ENCODE measurements at places on chromosomes 5 and 9. TPM values are rescaled to one million over a fixed set of nuclear protein-coding genes. Genes with fewer than 3 reads are reported as not detected.

- DNase-seq: no peak
Observed at GRCh38 chr9:36729906-36730305, 157.2 kb downstream of the MELK start.

DNA sequence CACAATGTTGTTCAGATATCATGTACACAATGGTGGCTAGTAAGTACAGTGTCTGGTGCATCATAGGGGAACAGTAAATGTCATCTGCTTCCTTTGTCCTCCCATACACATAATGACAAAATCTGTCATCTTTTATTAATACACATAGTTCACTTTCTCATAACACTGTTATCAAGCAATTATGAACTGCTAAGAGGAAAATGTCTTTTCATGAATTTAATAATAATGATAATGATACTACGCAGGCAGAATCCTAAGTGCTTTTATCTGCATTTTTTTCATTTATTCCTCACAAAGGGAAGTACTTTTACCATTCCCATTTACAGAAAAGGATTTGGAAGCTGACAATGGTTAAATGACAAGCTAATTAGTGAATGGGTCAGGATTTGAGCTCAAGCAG is 35.7 kb downstream of the DPYSL3 start:
- DNase-seq: no peak

- no peak for DNase-seq
Observed at GRCh38 chr5:34587355-34588241, 68.5 kb upstream of the RAI14 start.

DNA sequence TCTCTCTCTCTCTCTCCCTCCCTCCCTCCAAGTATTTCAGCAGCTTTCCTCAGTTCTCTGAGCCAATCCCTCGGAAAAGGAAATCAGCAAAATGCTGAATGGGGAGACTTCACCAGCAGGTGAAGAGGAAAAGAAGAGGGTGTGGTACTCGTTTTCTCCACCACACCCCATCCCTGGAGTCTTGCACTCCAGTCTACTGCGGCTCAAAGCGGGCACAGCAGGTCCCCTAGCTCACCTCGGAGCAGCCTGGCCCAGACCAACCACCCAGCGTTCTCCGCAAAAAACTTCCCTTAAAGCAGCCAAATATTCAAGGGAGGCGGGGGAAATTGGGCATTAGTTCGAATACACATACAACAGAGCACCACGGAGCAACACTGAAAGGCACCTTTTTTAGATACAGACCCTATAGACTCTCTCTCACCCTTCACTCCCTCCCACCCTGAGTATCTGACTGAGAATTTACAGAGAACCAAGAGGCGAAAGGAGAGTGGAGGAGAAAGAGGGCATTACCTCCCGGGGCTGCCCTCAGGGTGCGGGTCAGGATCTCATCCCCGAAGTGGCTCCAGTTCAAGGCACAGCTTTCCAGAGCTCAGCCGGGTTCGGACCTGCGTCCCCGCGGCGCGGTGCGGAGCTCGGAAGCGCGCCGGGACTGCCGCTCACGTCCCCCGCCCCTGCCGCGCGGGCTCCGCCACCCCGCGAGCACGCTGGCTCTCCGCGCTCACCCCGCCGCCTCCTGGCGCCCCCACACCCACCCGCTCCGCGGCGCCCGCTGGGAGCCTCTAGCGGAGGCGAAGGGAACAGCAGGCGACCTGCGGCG is 1638.5 kb upstream of the C9orf72 start:
- peak; percentile 25 for DNase-seq

- DNase-seq: no peak
Observed at GRCh38 chr5:156128026-156128425, 198.9 kb upstream of the SGCD start.

DNA sequence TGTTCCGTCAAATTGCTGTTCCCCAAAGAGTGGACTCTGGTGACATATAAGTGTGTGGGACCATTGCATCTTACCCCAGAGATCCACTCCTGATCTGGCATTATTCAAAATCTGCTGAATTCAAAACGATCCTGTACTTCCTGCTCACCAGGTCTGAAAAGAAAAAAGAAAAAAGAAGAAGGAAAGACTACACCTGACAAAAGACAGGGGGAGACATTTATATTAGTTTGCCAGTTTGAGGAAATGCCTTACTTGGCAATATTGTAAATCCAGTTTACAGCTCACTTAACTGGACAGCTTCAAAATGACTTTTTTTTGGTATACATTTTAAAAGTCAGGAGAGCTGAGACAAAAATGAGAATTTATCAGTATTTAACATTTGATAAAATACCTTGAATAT is 15.0 kb upstream of the GRHPR start:
- no peak for DNase-seq

DNA sequence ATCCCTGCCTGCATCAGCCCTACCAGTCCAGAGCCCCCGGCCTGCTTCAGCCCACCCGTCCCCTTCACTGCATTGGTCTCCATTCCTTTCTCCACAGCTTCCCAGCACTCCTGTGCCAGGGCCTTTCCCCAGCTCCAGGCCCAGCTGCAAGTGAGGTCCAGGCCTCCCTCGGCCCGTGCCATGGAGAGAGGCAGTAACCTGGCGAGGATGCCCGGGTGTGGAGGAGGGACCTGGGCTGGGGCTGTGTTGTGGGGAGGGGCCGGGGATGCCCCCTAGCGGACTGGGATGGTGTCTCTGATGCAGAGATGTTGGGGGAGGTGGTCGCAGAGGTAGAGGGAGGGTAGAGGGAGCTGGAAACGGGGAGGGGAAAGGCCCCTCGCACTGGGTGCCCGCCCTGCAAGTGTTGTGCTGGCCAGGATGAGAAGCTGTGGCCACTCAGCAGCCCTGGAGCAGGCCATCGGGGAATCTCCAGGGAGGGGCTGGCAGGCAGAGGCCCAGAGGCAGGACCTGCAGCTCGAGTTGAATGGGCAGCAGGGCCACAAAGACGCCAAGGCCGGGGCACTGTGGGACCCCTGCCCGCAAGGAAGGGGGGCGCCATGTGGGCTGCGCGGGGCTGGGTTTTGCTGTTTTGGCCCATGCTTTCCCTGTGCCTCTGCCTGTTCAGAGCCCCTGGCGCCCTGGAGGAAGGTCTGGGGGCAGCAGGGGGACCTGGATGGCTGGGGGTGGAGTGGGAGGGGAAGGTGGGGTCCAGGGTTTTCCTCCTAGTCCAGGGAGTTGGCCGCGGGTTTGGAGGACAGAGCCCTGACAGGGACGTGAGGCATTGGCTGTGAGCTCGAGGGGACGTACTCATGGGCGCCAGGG is 26.0 kb upstream of the NKD2 start:
- DNase-seq: no peak

GRCh38 chr9:14824481-14824880 is 85.7 kb downstream of the FREM1 start:
- no peak for DNase-seq

GRCh38 chr5:178994580-178995340 is at the start of gene GRM6:
TSS of gene GRM6 (minus strand) at chr5:178995320. CDS start at chr5:178994944, 376 bp downstream.
- DNase-seq: no peak

DNA sequence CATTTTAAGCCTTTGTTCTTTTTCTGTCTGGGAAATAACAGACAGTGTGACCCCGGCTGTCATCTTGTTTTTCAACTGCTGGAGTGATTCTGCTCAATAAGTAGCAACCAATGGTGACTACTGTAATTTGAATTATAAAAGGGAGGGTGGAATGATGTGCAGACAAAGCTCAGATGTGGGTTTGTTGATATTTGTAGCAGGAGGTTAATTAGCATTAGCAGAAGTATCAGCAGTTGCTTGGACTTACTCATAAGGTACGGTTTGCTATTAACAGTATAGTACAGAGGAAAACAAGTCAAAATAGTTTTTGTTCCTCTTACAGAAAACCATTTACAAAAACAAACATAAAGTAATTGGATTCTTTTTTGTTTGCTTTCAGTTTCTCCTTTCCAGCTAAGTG is 140.4 kb downstream of the TUSC1 start:
- no peak for DNase-seq

DNA sequence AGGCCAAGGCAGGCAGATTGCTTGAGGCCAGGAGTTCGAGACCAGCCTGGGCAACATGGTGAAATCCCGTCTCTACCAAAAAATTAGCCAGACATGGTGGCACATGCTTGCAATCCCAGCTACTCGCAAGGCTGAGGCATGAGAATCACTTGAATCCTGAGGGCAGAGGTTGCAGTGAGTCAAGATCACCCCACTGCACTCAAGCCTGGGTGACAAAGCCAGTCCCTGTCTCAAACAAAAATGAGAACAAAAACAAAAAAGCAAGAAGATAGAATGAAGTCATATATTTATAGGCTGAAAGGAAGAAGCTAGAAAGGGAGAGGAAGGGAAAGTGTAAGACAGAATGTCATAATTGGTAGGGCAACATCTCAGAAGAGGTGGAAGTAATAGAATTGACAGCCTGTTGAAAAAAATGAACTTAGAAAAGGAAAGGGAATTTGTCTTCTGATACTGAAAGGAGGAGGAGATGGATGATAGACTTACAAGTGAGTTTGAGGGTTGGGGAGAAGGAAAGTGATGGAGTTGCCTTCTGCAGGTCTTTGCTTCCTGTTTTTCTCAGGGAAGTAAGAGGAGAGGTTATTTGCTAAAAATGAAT is 32.2 kb downstream of the CARD6 start:
- no peak for DNase-seq

DNA sequence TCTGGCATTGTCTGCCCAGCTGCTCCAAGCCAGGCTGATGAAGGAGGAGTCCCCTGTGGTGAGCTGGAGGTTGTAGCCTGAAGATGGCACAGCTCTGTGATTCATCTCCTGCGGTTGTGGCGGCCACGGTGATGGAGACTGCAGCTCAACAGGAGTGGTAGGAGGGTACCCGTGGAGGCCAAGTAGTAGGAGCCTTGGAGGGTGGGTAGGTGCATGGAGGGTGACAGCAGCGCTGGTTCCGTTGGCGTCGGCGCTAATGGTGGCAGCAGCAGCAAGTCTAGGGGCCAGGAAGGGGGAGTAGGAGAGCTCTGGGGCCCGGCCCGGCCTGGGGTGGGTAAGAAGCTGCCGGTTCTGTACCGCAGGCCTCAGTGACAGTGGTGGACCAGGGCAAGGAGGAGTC is 22.4 kb upstream of the TRIM52 start:
- DNase-seq: no peak

DNA sequence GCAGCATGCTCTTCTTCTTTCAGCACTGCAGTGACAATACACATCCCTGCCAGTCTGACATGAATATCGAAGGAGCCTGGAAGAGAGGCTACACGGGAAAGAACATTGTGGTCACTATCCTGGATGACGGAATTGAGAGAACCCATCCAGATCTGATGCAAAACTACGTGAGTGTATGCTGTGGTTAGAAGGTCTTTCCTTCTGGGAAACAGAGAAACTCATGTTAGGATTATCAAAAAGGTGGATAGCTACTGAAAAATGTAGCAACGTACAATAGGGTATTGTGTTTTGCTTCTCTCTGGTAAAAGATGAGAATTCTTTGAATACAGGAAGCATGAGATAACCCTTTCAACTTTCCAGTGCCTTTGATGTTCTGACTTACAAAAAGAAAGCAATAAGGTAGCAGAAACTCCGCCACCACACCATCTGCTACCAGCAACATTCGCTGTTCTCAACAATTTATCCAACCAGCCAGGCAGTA is 133.3 kb downstream of the PCSK5 start:
- DNase-seq: peak; percentile 48

- DNase-seq: no peak
Observed at GRCh38 chr5:54516051-54516655, 1.4 kb upstream of the SNX18 start.

GRCh38 chr5:15748266-15748665 is 248.3 kb downstream of the FBXL7 start:
- DNase-seq: no peak

- peak; percentile 81 for DNase-seq
Observed at GRCh38 chr5:134145779-134146581, 30.8 kb downstream of the SKP1 start.

GRCh38 chr9:105238302-105238701 is 6.1 kb upstream of the SLC44A1 start:
- DNase-seq: no peak

DNA sequence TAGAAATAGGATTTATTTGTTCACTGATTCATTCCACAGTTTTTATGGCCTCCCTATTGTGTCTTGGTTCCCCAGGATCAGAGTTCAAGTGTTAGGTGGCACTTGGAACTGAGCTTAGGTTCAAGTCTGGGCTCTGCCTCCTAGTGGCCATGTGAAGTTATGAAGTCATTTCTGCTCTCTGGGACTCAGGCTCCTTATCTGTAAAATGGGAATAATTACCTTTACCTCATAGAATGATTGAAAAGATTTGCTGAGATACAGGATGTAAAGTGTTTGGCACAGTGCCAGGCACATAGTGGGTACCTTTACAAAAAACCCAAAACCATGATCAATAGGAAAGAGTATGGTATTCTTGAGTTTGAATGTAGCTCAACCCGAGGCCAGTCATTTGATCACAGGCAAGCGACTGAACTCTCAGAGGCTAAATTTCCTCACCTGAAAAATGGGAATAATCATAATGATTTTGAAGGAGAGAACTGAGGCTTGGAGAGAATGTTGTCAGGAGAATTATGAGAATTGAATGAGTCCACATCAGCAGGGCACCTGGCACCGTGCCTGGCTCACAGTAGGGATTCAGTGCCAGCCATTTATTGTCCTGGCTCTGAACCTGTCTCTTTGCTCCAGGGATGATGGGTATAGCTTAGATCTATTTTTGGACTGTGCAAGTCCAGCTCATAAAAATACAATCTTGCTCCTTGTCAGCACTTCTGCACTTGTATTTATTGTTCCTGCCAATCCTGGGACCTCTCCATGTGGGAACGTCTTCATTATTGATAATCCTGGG is 10.8 kb downstream of the NSG2 start:
- DNase-seq: no peak

DNA sequence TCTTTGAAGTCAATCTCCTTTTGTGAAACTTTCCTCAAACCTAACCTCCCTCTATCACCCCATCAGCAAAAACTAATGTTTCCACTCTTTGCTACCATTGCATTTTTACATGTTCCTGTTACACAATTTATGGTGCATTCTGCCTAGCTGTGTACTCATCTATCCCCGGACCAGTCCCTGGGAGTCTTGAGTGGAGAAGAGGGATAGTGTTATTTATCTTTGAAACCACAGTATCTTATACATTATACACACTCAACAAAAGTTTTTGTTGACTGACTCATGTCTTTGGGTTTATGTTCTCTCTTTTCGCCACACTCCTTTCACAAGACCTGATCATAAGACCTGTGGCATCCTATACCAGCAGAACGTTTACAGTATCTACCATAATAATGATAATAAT is 26.4 kb downstream of the TNFAIP8 start:
- no peak for DNase-seq

Gene KCNMB1
- not detected for total RNA-seq

Gene DOCK2
- total RNA-seq: 303 TPM

Gene SUSD3
- total RNA-seq: 74.4 TPM

Gene SOWAHA
- total RNA-seq: not detected

Gene SPINK13
- not detected for total RNA-seq

Gene ADGRV1
- total RNA-seq: not detected

Gene SGCD
- 0.13 TPM for total RNA-seq

Gene DMRT2
- not detected for total RNA-seq

Gene PRUNE2
- 0.36 TPM for total RNA-seq

Gene RIGI
- 19.3 TPM for total RNA-seq

Gene IQGAP2
- 73.9 TPM for total RNA-seq

Gene SLC6A7
- not detected for total RNA-seq

Gene PRSS3
- total RNA-seq: 1.9 TPM

Gene PCDHA4
- not detected for total RNA-seq
